ENCODE measurements at places on chromosomes 2 and 18.

DNA sequence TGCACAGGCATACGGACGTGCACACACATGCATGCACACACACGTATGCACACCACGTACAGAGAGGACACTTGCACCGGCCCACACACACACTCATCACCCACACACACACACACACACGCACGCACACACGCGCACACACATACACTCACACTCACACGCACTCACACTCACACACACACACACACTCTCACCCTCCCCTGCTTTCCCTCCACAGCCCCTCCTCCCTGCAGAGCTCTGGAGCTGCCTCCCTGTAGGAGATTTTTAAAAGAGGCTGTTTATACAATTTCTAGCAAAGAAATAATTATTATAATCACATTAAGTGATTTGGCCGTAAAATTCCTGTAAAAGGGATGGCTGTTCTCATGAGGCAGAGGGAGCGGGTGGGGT is 36.5 kb upstream of the SNED1 start:
- DNase-seq: no peak

DNA sequence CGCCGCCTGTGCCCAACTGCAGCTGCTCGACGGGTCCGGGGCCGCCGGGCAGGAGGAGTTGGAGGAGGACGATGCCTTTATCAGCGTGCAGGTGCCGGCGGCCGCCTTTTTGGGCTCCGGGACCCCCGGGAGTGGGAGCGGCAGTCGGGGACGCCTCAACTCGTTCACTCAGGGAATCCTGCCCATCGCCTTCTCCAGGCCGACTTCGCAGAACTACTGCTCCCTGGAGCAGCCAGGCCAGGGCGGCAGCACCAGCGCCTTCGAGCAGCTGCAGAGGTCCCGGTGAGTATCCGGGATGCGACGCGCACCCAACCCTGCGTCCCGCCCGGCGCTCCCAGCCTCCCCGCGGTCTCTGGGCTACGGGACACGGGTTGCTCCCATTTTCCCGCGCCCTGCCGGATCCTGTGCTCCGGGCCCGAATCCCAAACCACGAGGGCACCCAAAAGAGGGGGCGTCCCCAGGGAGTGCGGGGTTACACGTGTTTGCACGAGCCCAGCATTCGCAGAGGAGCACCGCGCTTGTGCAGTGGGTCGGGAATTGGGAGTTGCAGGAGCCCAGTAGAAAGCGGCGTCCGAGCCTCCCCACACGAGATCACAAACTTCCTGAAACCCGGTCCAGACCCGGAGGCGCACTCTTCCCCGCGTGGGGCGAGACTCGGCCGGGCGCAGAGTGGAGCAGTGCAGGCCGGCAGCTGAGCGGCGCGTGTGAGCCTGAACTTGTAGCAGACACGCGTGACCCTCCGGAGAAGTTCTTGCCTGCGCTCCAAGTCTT is 1.2 kb downstream of the CABLES1 start:
- peak; percentile 39 for DNase-seq

DNA sequence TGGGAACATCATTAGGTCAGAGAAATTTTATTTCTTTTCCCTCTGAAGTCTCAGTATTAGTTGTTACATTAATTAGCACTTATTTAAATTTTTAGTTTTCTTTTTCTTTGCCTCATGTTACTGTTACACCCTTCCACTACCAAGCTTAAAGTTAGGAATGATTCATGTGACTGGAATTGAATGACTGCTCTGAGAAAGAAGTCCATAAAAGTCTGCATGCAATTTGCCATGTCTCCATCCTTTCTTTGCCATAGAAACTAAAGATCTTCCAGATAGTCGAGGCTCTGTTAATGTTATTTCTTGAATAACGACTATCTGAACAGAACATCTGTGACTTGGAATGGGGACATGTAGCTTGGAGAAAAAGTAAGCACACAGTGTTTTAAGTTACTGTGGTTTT is 1269.8 kb upstream of the PIK3C3 start:
- no peak for DNase-seq

- no peak for DNase-seq
Measured at GRCh38 chr2:78465707-78466106, 559.8 kb upstream of the REG3G start.
